ENCODE measurements at places on chromosomes 4 and X.

DNA sequence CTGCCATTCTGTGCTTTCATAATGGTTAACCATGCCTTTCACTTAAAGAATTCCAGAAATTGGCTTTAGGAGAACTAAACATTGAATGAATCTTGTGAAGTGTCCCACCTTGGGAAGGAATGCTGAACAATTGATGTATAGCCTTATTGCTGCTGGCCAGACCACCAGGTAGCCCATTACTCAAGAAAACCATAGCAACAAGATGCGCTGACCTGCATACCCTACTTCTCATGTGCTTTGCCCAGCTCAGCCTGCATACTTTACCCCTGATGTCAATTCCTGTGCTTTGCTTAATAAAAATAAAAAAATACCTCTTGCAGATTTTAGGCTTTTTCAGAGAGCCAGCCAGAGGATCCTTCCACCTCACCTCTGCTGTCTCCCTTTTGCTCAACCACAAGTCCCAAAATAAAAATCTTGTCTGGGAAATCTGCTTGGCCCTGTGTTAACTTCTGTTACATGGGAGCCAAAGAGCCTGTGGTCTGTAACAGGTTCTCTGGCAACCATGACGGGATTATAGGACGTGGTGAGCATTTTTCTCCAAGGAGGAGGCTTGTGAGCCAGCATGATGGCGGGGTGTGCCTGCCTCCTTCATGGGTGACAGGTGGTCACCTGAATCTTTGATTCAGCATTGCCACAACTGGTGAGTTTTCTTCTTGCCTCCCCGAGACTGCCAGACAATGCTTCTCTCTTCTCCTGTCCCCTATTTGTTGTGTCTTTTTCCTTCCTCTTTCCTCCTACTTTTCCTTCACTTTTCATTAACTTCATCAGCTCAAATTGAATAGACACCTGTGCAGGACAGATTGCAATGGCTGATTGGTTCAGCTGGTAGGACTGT lies 106.8 kb downstream of the ARSJ start:
- DNase-seq, result no peak

- DNase-seq, result no peak
These were observed 965 bp downstream of the PPA2 start for GRCh38 chr4:105472871-105473323.

DNA sequence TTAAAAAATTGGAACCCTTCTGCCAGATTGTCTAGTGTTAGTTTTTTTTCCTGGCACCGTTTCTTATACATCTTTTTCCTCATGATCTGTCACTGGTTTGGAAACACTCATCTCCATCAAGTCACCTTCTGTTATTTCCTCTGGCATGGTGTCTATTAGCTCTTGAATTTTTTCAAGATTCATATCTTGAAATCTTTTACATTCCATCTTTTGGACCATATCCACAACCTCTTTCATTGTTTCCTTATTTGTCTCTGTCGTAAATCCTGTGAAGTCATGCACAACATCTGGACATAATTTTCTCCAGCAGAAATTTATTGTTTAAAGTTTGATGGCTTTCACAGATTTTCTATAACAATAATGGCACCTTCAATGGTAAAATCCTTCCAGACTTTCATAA lies 10.2 kb upstream of the TMEM185A start:
- DNase-seq, result no peak

GRCh38 chr4:86338989-86339388 lies 20.9 kb downstream of the MAPK10 start:
- no peak for DNase-seq

DNA sequence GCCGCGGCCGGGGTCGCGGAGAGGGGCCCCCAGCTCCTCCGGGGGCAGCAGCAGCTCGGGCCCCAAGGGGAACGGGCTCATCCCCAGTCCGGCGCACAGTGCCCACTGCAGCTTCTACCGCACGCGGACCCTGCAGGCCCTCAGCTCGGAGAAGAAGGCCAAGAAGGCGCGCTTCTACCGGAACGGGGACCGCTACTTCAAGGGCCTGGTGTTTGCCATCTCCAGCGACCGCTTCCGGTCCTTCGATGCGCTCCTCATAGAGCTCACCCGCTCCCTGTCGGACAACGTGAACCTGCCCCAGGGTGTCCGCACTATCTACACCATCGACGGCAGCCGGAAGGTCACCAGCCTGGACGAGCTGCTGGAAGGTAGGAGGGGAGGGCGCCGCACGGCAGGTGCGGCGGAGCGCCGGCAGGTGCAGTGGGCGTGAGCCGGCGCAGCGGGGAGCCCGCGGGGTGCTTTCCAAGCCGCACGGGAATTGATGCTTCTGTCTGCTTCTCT lies 886 bp downstream of the DCLK2 start:
- no peak for DNase-seq

- no peak for DNase-seq
These were observed 307.9 kb upstream of the ZFP42 start for GRCh38 chr4:187687697-187688096.

GRCh38 chrX:107871136-107871535 lies 45.5 kb downstream of the MID2 start:
- DNase-seq, result no peak

DNA sequence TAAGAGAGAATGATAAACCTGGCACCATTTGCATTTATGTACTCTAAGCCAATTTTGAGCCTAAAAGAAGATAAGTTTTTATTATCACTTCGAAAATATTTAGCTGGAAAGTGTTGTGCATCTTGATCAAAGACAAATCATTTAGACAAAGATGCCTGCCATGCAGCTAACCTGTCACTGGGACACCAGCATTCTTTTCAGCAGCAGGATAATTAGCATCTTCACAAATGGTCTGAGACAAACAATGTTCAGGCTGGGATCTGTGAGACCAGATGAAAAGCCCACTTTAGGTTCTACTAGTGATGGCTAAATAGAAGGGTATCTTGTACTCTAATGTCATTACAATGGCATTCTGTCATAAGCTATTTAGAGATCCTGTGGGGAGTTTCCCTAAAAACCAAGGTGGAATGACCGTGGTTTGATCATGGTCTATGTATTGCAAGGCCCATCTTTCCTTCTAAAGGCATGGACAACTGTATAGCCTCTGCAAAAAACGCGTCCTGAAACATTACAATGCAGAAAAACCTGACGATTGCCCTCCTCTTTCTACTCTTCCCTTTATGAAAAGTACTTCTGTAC lies 7.2 kb downstream of the PRDM8 start:
- no peak for DNase-seq

GRCh38 chr4:160202802-160203201 lies 1099.9 kb downstream of the RAPGEF2 start:
- no peak for DNase-seq

GRCh38 chrX:4253092-4253491 lies 539.6 kb upstream of the PRKX start:
- DNase-seq, result no peak

GRCh38 chrX:38999967-39000745 lies 198.9 kb downstream of the MID1IP1 start:
- DNase-seq, result no peak

DNA sequence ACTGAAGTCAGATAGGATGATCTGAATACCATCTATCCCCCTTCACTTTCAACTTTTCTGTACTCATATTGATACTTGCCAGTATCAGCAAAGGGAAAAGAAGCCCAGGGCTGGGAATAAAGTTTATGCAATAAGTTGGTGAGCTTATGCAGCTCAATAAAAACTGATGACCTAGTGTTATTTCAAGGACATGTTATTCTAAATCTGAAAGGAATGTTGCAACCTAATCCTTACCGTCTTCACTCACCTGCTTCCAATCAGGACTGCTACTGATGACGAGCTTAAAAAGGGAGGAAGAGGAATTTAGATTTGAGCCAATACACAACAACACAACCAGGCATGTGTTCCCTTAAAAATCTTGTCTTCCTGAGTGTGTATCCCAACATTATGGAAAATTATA lies 419.9 kb downstream of the SPRY1 start:
- DNase-seq, result no peak

DNA sequence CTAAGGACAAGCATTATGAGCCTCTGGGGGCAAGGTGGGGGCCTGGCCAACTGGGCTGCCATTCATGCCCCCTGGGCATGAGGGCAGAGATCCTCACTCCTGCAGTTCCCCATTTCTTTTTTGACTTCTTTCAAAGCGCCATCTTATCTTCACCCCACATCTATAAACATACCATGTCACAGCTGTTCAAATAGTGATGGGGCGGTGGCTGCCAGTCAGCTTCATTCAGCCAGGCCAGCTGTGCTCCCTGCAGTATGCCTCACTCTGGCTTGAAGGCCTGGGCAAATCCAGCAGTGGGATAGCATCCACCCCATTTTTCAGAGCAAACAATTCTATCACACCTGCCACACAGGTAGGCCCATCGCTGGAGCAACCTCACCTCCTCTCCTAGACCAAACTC lies 85.5 kb downstream of the NHSL2 start:
- DNase-seq, result no peak

DNA sequence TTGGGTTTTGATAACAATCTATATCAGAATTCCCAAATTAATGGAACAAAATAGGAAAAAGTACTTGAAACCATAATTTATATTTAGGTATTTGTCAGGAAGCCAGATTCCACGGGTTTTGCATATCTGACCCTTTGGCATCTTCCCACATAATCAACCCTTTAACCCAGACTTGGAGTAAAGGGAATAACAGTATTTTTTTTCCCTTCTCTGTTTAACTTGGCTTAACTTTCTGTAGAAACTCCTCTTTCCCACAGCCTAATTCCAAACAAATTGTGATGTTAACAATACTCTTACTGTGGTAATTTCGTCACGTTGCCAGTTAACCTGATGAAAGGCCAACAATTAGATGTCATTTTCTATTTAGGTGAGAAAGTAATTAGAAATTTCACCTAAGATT lies 49.4 kb upstream of the GUCY1A1 start:
- no peak for DNase-seq

DNA sequence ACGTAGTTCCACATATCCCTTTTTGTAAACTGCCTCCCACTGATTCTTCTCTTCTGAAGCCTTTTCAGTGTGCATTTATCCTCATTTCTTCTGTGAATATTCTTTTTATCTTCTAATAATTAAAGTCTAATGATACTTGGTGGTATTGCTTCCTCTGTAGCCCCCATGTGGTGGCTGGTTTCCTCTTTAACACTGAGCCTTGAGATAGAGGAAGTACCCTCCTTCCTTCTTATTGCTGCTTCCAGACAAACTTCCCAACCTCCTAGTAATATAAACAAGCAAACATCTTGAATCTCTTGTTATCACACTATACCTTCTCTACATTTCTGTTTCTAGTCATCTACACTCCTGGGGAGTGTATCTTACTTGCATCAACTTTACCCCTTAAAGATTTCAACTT lies 310.5 kb upstream of the GIMD1 start:
- DNase-seq, result no peak

DNA sequence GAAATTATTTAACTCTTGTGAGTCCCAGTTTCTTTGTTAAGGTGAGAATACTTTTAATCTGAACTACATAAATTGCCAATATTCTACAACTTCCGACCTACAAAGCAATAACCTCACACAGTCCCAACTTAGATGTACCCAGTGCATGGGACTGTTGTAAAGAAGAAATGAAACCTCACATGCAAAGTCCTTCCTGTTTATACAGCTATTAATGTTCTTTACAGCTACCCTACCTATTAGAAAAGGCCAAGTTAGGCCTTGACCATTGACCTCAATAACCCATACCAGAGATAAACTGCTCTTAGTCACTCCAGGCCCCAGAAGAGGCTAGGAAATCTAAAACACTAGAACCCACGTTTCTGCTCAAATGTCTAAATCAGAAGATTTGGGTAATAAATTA lies 920.1 kb upstream of the TENM3 start:
- DNase-seq, result no peak

DNA sequence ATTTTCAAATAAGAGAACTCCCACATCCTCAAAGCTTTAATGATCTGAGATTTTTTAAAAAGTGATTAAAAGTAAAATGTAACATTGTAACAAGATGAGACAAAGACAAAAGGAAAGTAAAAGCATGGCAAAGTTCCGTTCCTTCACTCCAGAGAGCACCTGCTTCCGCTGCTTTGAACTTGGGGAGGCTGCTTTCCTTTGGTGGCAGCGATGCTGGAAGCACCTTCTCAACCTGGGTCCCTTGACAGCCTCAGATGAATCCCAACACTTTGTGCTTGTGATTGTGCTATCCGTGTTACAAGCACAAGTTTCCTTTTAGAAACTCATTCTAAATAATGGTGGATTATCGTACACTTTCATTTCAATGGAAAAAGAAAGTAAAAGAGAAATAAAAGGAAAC lies 59.7 kb downstream of the HADH start:
- DNase-seq, result no peak

- DNase-seq, result no peak
These were observed 5.6 kb downstream of the TIGD4 start for GRCh38 chr4:152773953-152774352.

- DNase-seq, result no peak
These were observed 86.1 kb downstream of the FRYL start for GRCh38 chr4:48693856-48694574.

DNA sequence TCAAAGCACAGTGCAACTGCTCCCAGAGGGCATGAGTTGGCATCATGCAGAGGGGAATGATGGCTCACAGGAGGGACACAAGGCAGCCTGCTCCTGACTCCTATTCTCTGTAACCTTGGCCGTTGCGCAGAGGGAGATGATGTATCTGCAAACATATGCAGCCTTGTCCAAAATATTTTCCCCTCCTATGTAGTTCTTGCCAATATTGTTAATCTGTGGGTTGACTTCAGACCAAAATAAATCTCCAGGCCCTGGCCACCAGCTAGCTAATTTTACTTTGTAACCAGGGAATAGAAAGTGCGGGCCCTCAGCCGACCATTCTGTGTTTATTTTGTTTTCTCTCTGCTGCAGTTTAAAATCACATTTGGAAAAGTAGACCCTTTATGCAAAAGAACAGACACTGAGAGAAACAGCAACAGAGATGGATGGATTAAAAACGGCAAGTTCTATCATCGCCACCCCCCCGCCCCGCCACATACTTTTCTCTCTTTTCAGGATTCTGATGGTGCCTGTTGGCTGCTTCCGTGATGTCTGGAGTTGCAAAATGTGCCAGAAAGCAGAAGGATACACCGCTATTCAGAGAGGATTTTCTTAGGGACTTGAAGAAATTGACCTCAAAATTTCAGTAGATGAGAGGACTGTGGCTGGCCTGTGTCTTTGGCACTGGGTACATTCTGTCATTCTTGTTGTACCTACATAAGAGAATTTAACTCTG lies 185.3 kb upstream of the BCOR start:
- no peak for DNase-seq

DNA sequence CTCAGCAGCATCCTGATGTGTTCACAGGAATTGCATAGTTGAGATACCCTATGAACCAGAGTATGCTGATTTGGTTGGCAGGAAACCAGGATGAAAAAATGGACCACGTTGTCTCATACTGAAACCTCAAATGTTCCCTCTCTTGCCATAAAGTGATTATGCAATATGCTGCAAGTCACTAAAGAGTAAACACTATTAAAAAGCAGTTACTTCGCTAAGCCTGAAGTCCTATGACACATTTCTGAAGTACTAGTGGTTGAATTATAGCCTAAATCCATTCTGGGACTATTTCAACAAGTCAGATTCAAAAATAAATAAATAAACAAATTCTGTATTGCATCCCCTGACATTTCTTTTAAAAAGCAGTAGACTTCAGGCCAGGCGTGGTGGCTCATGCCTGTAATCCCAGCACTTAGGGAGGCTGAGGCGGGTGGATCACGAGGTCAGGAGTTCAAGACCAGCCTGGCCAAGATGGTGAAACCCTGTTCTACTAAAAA lies 106.0 kb upstream of the NAP1L5 start:
- DNase-seq, result no peak

Measured in stimulated activated CD8-positive, alpha-beta memory T cell treated with anti-CD3 and anti-CD28 coated beads, Interleukin-2, amount 100 ng/mL, for 1 hour (primary cell).